ENCODE measurements at places on chromosomes 3 and 15. TPM values are rescaled to one million over a fixed set of nuclear protein-coding genes. Genes with fewer than 3 reads are reported as not detected.

Gene STRA6
- 0.79 TPM for total RNA-seq

Gene GXYLT2
- total RNA-seq, result 24.1 TPM

Gene LMLN
- total RNA-seq, result 9.5 TPM

Gene WHAMM
- total RNA-seq, result 2.5 TPM

Gene C2CD4B
- total RNA-seq, result not detected

Gene PLA2G4E
- not detected for total RNA-seq

Gene LRRIQ4
- total RNA-seq, result not detected

Data from bronchial smooth muscle cell (primary cell).